ENCODE measurements at places on chromosomes 7 and 10. TPM values are rescaled to one million over a fixed set of nuclear protein-coding genes. Genes with fewer than 3 reads are reported as not detected.

TMEM248 gene
- 74.0 TPM for polyA plus RNA-seq

LBX1 gene
- polyA plus RNA-seq: not detected

HOXA1 gene
- 1.9 TPM for polyA plus RNA-seq

VKORC1L1 gene
- 33.5 TPM for polyA plus RNA-seq

GAD2 gene
- 1.5 TPM for polyA plus RNA-seq

POLR1F gene
- polyA plus RNA-seq: 21.2 TPM

CNTNAP2 gene
- polyA plus RNA-seq: 26.8 TPM

ANKMY2 gene
- polyA plus RNA-seq: 27.5 TPM

ARHGAP12 gene
- 26.5 TPM for polyA plus RNA-seq

PHF14 gene
- polyA plus RNA-seq: 87.4 TPM

TAS2R5 gene
- polyA plus RNA-seq: 10.5 TPM

ADCY1 gene
- polyA plus RNA-seq: 3.0 TPM
